ENCODE measurements at places on chromosomes 1 and 21.

DNA sequence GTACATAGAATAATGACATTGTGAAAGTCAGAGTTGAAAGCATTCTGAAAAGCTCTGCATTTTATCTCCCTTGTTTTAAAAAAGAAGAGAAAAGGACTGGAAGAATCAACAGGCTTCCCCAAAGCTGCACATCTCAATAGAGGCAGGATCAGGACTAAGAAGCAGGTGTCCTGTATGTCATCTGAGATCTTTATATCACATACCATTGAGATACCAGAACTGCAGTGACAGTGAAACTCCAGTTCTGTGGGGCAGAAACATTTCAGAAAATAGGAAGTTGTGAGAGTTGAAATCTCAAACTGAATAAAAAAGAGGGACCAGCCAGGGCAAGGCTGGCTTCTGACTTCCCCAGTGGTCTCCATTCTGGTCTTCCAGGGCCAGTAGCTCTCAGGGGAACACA is 33.0 kb upstream of the SH2D1B start:
- no peak for DNase-seq

GRCh38 chr1:33181921-33182341 is at the start of gene TRIM62:
TSS of gene TRIM62 (minus strand) at chr1:33182043. CDS start at chr1:33181432, 611 bp downstream.
- peak; percentile 77 for DNase-seq

GRCh38 chr1:38235705-38236104 is 189.1 kb upstream of the POU3F1 start:
- no peak for DNase-seq

- no peak for DNase-seq
Observed at GRCh38 chr1:228933753-228934152, 198.5 kb downstream of the RHOU start.

GRCh38 chr21:45016406-45017038 is 57.9 kb upstream of the ADARB1 start:
- no peak for DNase-seq

- no peak for DNase-seq
Observed at GRCh38 chr21:43877936-43878575, 13.0 kb downstream of the AGPAT3 start.

- DNase-seq = no peak
Observed at GRCh38 chr21:46151989-46152926, 3.1 kb downstream of the FTCD start.

- no peak for DNase-seq
Observed at GRCh38 chr1:160130939-160131338, 15.4 kb downstream of the ATP1A2 start.

DNA sequence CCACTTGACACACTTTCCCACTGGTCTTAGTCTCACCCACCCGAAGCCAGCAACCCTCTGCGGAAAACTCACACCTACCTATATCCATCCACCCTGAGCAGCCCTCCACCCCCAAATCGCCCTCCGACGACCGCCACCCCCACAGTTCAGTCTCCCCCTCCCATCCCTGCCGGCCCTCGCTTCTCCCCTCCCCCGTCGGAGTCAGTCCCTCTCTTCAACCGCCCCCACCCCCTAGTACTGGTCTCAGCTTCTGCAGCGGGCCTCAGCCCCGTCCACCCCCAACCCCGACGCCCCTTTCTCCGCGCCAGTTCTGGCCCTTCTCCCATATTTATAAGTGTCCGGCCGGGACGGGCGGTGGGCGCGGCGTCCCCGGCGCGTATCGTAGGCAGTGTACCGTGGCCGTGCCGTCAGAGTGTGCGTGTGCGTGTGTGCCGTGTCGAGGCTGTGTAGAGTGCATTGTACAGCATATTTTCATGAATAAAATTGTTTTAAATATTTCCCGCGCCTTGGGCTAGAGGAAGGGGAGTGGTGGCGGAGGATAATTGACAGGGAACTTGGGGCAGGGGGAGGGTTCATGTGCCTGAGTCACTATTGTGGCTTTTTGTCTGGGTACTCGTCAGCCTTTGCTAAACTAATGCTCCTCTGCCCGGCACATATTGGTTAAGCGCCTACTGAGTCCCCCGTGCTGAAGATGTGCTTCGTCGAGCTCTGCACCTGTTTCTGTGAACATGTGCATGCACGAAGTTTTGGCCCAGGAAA is 22.0 kb downstream of the FOXO6 start:
- DNase-seq = peak; percentile 80

DNA sequence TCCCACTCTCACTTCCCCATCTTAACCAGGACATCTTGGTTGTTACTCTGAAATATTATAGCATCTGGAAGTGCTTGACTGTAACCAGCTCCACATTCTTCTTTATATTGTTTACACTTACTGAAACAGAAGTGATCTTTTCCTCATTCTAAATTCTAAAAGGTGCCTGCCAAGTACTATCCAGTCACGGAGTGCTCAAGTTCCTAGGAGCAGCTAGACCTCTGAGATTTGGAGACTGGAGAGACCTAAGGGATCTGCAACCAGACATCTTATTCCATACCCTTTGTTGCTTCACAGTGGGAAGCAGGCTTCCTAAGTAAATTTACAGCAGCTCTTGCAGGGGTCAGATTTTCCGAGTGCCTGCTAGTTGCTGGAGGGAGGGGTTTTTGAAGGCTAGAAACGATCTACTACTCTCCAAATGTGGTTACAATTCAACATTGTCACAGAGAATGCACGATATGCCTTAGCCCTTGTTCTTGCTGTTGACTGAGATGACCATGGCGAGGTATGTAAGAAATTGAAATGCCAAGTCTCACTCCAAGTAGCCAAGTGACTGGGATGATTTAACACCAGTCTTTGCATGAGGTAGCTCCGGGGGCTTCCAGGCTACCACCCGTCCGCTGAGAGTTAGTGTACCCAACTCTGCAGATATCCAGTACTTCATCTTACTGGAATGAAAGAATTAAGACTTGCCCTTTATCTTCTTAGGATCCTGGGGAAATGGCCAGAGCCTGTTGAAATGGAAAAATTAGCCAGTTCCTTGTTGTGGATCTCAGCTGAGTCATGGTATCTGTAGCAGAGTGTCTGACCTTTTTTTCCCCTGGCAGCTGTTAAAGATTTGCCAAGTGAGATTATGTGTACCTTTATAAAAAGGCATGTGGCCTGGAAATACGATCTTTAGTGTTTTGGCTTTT is 150.8 kb downstream of the MAST2 start:
- DNase-seq = peak; percentile 2

DNA sequence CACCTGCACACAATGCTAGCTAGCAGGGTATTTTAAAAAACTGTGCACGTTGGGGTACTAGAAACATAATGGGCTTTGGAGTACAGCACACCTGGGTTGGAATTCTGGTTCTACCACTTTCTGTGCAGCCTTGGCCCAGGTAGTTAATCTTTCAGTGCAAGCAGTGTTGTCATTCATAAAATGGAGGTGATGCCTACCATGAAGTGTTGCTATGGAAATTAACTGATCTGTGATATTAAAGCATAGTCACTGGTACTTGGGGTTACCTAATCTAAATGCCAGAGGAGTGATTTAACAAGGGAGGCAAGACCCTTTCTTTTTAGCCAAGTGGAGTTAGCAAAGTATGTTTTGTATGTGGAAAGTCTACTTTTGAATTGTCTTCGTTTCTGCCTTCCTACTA is 18.0 kb downstream of the ATP1B1 start:
- no peak for DNase-seq

DNA sequence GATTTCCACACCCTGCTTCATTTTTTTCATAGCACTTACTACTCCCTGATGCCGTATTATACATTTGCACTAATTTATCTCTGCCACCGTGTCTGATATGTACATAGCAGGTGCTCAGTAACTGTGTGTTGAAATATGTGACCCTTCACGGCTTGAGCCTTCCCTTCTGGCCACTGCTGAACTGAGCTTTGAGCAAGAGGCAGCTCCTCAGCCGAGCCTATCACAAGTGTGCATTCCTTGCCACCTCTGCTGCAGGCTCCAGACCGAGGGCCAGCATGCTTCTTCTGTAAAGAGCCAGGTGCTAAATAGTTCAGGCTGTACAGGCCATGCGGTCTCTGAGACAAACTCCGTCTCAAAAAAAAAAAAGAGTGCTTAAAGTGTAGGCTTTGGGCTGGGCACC is 22.6 kb downstream of the PLEKHM2 start:
- DNase-seq = no peak

- DNase-seq = no peak
Observed at GRCh38 chr1:171762143-171762563, 19.3 kb upstream of the METTL13 start.

GRCh38 chr1:239854922-239855321 is 236.8 kb upstream of the FMN2 start:
- DNase-seq = no peak

- DNase-seq = no peak
Observed at GRCh38 chr21:21929789-21930188, 931.6 kb downstream of the NCAM2 start.

DNA sequence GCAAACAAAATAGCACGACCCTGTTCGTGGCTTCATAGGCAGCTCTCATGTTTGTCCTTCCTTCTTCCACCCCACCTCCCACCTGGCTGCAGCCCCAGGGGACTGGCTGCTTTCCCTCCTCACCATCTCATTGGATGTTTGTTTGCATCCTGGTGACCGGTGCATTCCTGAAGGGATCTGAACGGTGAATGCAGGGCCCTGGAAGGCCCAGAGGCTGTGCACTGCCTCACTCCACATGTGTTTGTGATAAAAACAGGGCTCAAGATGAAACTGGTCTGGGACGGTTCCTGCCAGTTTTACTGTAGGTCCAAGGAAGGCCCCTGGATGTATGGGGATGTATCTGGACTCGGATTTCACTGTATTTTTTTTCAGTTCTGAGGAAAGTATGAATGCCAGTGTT is 42.8 kb downstream of the CNN3 start:
- DNase-seq = no peak

DNA sequence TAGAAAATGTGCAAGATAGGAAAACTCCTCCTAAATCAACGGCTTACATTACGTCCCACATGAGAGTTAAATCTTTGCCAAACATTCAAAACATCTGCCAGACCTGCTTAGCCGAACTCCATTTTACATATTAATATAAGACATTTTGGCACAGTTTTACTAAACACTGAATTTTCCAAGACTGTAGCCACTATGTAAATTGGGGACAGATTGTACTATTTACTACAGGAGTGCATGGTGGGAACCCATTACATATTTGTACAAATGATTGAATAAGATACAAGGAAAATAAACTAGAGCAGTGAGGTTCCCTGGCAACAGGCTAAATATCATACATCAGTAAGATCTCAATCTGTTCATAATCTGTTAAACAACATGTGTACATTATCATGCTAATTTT is 1234.4 kb downstream of the KCNT2 start:
- DNase-seq = no peak

DNA sequence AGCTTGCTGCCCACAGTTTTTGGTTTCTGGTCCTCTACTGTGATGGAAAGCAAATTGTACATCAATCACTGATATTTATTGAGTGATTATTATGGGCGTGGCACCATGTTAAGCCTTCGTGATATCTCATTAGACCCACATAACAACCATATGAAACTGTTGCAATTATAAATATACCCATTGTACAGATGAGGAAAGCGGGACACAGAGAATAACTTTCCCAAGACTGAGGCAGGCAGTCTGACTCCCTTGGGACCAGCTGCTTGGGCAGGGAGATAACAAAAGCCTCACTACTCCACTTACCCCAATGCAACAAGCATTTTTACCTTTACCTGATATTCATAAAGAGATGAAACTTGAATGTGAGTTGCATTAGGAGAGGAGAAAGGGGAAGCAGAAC is 4.3 kb upstream of the CASZ1 start:
- DNase-seq = no peak

DNA sequence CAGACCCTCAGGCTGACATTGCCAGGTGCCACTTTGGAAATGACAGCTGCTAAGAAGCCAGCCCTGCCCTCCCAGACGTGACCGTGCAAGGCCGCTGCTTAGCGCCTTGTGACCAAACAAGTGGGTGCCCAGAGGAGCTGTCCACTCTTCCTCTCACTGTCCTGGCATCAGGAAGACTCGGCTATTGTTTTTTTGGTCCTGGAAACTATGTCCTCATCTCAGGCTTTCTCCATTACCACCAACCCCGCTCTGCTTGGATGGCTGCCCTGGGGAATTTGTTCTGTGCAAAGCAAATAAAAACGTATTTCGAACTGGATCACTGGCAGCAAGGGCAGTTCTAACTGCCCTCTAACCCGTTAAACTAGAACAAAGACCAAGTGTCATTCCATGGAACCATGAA is 13.7 kb upstream of the TENT5C start:
- no peak for DNase-seq

GRCh38 chr21:39525129-39525528 is 73.4 kb downstream of the SH3BGR start:
- DNase-seq = no peak

DNA sequence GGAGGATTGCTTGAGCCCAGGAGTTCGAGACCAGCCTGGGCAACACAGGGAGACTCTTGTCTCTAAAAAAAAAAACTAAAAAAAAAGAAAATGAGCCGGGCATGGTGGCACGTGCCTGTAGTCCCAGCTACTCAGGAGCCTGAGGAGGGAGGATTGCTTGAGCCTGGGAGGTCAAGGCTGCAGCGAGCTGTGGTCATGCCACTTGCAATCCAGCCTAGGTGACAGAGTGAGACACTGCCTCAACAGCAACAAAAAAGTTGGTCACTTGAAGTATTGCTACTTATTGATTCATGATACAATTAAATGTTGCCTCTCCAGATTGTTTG is 57.9 kb upstream of the CXADR start:
- no peak for DNase-seq

DNA sequence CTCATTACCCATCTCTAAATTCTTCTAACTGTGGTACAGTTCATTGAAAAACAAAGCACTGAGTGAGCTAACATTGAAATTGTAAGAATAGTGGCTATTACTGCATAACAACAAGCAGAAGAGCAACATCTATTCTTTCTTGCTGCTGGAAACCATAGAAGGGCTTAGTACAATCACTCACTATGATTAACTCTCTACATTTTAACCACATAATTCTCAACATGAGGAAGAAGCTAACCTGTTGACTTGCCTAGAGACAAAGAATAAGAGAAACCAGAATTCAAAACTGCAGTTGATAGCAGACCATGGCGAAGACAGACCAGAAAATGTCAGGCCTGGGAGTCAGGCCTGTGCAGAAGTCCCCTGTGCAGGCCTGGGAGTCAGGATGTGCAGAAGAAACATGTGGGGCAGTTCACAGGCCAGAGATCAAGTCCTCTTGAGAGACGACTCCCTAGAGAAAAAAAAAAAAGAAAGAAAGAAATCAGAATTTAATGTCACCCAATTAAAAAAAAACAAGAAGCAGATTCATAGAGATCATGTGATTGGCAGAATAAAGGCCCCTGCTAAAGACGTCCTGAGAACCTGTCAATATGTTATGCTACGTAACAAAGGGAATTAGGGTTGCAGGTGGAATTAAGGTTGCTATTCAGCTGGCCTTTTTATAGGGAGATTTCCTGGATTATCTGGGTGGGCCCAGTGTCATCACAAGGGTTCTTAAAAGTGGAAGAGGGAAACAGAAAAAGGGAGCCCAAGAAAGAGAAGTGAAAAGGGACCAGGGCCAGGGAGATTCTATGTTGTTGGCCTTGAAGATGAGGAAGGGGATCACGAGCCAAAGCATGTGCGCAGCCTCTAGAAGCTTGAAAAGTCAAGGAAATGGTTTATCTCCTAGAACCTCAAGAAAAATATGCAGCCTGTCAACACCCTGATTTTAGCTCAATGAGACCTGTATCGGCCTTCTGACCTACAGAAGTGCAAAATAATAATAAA is 94.9 kb downstream of the MRPL39 start:
- DNase-seq = no peak

GRCh38 chr21:26447932-26448475 is 125.1 kb downstream of the CYYR1 start:
- DNase-seq = no peak
